Kidney (tissue), 22 donors: ENCODE measurements at places on chromosomes 3 and 15. TPM values are rescaled to one million over a fixed set of nuclear protein-coding genes. Genes with fewer than 3 reads are reported as not detected.
A peak's percentile ranks its signal among the peaks of the same experiment; 100 is the strongest.

DNA sequence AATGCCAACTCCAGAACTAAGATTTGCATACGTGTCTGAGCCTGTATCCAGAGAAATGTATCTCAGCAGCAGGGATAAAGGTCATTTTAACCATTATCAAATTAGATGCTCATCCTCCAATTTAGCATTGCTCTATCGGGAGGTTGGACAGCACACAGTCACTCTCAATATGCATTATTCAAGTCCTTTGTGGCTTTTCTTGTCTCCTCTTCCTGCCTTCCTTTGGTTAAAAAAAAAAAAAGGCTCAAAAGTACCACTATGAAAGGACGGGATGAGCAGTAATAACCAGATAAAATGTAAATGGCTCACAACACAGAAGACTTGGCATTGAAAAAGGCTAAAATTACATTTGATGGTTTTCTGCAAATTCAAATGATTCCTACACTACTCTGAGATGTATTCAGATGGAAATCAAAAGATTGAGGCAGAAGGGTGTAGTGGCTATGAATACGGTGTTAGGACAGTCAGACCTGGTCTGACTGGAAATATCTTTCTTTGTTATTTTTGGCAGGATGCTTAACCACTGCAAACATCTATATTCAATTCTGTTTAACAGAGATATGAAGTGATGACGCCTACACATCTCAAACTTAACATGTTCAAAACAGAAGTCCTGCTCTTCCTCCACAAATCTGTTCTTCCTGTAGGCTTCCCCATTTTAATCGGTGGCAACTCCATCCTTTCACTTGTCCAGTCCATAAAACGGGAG is 109.6 kb downstream of the ADAMTS9 start:
- H3K36me3 ChIP-seq: peaks cover 2% of the 10 kb centered on the region
- no peaks in the 10 kb centered on the region for H3K27me3 ChIP-seq
- no peaks in the 10 kb centered on the region for H3K4me1 ChIP-seq
- no peak overlapping the region for H3K27ac ChIP-seq
- no peak overlapping the region for H3K4me3 ChIP-seq

AP4E1 gene
- 9.8 TPM for total RNA-seq

DNA sequence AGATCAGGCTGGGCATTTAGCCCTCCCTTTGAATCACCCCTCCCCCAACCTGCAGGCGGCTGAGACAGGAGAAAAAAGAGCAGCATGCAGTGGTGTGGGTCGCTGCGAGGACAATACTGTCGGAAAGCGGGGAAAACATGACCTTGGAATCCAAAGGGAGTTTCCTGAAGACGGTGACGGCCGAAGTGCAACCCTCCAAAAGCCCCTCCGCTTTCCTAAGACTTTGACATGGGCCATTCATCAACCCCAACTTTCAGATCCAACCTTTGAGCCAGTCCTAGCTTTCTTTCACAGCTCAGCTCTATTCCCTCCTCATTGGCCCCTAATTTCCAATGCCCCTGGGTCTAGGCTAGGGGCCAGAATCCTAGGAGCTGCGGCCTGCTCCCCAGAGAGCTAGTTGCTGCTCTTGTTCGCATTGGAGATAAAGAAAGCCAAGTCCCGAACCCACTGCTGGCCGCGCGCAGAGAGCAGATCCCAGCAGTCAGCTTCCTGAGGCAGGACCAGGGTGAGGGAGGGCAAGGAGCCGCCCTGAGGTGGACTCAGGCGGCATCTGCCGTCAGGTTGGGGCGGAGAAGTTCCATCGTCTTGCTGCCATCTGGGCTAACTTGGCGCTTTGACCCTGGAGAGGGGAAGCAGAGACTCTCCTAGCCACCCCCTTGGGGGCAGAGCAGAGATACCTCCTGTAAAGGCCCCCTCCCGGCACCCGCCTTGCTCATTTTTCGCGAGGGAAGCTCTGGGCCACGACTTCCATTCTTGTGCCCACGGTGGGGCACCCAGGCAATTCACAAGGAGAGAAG is 914 bp downstream of the ZIC4 start:
- no peaks in the 10 kb centered on the region for H3K36me3 ChIP-seq
- no peak for DNase-seq
- no peaks in the 10 kb centered on the region for H3K4me1 ChIP-seq
- H3K27ac ChIP-seq: no peak overlapping the region
- H3K4me3 ChIP-seq: no peak overlapping the region
- peaks cover 79% of the 10 kb centered on the region for H3K27me3 ChIP-seq

- H3K4me1 ChIP-seq: peaks cover 14% of the 10 kb centered on the region
- H3K4me3 ChIP-seq: peak overlapping the region; percentile 63
- no peak for DNase-seq
- H3K27ac ChIP-seq: peak overlapping the region; percentile 87
- no peaks in the 10 kb centered on the region for H3K27me3 ChIP-seq
- no peaks in the 10 kb centered on the region for H3K36me3 ChIP-seq
Observed at GRCh38 chr15:92807971-92808571, 92.1 kb upstream of the CHD2 start.

ACAN gene
- total RNA-seq: 10.3 TPM

DNA sequence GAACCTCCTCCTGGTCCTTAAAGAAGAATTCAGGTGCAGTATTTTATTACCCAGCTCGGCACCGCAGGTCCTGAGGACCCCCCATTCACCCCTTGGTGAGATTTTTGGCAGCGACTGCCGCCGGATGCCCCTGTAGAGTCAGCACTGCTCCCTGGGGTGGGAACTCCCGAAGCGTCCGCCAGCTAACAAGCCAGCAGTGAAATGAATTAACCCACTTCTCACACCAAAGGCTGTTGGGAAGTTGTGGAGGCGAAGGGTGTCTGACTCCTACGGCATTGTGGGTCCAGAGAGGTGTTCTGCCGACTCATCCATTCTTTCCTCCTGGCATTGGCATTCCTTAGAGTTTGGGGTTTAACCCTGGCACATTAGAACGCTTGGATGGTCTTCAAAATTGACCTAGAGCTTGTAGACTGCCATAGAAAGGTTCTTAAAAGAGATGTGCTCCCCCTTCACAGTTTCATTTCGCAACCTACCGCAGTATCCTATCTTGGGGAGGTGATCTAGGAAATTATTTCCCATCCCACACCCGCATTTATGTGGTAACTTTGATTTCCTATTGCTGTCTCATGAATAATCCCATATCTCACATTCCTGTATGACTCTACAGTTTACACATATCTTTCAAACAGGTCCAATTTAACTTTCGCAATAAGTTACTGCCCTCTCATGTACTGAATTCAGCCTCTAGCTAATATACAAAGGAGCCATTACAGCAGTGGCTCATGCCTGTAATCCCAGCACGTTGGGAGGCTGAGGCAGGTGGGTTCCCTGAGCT is 879 bp upstream of the EIF5A2 start:
- no peaks in the 10 kb centered on the region for H3K4me1 ChIP-seq
- H3K27ac ChIP-seq: no peak overlapping the region
- no peaks in the 10 kb centered on the region for H3K36me3 ChIP-seq
- DNase-seq: no peak

DNA sequence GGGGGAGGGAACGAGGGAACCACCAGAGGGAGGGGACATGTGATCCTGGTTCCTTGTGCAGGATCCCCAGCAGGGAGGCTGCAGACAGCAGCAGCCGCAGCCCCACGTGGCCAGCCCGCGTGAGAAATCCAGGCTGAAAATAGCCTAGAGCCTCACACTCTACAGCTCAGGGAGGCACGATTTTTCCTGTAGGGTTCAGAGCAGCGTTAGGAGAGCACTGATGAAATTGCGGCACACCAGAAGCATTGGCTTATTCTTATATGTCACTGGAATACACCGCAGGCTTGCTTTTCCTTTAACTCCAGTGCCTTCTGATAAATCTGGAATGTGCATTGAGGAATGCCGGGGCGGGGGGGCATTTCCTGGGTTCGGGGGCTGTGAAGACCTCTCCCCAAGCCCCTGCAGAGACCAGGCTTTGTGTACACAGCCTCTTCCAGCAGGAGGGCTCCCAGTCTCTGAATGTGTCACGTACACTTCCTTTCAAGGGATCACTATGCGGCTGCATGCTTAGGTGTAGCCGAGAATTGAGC is 193.0 kb downstream of the ATP10A start:
- H3K4me3 ChIP-seq: no peak overlapping the region
- H3K4me1 ChIP-seq: peaks cover 5% of the 10 kb centered on the region
- H3K36me3 ChIP-seq: no peaks in the 10 kb centered on the region
- no peak overlapping the region for H3K27ac ChIP-seq
- H3K27me3 ChIP-seq: no peaks in the 10 kb centered on the region

DNA sequence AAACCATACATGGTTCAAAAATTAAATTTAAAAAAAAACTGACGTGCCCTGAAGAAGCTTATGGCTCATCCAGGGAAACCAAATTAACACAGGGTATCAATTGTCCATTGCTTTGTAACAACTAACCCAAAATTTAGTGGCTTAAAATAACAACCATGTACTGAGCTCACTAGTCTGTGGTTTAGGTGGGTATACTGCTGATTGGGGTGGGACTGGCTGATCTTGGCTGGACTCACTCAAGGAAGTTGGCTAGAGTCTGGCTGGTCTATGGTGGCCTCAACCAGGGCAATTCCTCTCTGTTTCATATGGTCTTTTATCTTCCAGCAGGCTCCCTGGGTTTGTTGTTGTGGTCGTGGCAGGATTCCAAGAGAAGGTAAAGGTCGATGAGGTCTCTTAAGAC is 14.1 kb upstream of the EDC3 start:
- H3K36me3 ChIP-seq: no peaks in the 10 kb centered on the region
- no peak for DNase-seq
- no peaks in the 10 kb centered on the region for H3K4me1 ChIP-seq
- no peaks in the 10 kb centered on the region for H3K27me3 ChIP-seq
- H3K27ac ChIP-seq: no peak overlapping the region

CHRNA5 gene
- total RNA-seq: 0.76 TPM

GRCh38 chr3:171416061-171416460 is 44.1 kb downstream of the TNIK start:
- H3K27ac ChIP-seq: no peak overlapping the region
- H3K4me1 ChIP-seq: no peaks in the 10 kb centered on the region
- no peaks in the 10 kb centered on the region for H3K36me3 ChIP-seq

DNA sequence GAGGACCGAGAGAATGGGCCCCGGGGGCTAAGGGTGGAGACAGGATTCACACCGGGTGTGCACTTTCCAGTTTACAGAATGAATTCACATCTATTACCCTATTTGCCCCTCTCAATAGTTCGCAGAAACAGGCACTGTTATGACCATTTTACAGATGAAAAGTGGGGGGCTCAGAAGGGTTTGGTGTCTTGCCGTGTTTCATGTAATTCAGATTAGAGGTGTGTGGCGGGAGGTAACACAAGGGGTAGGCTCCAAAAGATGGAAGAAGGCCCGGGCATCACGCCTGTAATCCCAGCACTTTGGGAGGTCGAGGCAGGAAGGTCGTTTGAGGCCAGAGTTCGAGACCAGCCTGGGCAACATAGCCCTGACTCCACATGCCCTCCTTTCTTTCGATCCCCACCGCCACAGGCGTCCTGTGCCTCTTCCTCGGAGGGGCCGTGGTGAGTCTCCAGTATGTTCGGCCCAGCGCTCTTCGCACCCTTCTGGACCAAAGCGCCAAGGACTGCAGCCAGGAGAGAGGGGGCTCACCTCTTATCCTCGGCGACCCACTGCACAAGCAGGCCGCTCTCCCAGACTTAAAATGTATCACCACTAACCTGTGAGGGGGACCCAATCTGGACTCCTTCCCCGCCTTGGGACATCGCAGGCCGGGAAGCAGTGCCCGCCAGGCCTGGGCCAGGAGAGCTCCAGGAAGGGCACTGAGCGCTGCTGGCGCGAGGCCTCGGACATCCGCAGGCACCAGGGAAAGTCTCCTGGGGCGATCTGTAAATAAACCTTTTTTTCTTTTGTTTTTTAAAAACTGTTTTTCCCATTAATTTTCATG is 3.4 kb downstream of the DUOXA2 start:
- no peaks in the 10 kb centered on the region for H3K36me3 ChIP-seq
- H3K4me1 ChIP-seq: no peaks in the 10 kb centered on the region
- no peak for DNase-seq
- H3K27ac ChIP-seq: no peak overlapping the region
- peaks cover 51% of the 10 kb centered on the region for H3K27me3 ChIP-seq
- H3K4me3 ChIP-seq: peak overlapping the region; percentile 9

DNA sequence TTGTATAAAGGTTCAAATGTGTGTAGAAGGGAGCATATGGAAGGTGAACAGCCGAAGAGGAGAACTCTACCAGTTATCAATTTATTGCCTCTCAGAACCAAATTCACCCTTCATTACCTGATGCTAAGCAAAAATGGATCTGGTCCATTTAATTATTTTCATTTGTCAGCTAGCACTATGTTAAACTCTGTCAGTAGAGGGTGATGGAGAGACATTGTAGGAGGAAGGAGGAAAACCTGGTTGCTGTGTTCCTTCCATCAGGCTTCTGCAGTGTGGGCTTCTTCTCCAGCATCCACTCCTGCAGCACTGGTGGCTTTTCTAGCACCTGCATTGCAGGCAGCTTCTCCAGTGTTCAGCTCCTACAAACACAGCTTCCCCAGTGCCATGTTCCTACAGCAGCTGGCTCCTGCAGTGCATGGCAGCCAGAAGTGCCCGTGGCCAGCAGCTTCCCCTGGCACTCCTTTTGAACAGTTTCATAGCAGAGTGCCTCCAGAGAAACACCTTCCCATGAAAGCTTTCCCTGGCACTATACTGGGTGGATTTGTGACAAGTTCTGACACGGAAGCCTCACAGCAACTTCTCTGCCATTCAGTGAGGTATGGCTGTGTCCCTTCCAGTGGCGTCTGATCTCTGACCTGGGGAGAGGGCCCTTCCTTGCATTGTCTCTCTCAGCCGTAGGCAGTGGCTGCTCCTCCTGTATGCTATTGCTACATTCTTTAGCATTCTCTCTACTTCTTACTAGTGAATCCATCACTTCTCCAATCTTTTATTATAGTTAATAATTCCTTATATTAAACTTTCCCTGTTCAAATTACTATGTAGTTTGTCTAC is 14.6 kb upstream of the IL17RD start:
- no peak overlapping the region for H3K4me3 ChIP-seq
- no peak overlapping the region for H3K27ac ChIP-seq
- H3K4me1 ChIP-seq: peaks cover 4% of the 10 kb centered on the region
- no peak for DNase-seq

DNA sequence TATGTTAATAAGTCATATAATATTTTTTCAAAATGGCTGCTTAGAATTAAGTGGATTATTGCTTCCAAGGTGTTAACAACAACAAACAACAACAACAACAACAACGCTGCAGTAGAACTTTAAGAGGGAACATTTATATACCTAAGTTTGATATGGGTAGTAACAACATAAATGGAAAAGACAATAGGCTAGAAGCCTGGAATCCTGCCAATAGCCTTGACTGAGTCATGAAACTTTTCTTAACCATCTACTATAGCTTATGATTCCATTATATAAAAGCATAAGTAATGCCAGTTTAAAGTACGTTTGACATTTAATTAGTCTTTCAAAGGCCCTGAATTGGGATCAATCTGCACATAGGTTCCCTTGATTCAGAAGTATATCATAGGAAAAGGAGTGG is 31.2 kb downstream of the SATB1 start:
- no peak overlapping the region for H3K27ac ChIP-seq
- no peaks in the 10 kb centered on the region for H3K27me3 ChIP-seq
- H3K4me3 ChIP-seq: no peak overlapping the region

- H3K27ac ChIP-seq: no peak overlapping the region
- H3K4me1 ChIP-seq: no peaks in the 10 kb centered on the region
- no peaks in the 10 kb centered on the region for H3K27me3 ChIP-seq
- no peak overlapping the region for H3K4me3 ChIP-seq
- H3K36me3 ChIP-seq: no peaks in the 10 kb centered on the region
Observed at GRCh38 chr15:87777054-87777561, 479.4 kb downstream of the NTRK3 start.
